ENCODE measurements at places on chromosomes 3 and 15.

DNA sequence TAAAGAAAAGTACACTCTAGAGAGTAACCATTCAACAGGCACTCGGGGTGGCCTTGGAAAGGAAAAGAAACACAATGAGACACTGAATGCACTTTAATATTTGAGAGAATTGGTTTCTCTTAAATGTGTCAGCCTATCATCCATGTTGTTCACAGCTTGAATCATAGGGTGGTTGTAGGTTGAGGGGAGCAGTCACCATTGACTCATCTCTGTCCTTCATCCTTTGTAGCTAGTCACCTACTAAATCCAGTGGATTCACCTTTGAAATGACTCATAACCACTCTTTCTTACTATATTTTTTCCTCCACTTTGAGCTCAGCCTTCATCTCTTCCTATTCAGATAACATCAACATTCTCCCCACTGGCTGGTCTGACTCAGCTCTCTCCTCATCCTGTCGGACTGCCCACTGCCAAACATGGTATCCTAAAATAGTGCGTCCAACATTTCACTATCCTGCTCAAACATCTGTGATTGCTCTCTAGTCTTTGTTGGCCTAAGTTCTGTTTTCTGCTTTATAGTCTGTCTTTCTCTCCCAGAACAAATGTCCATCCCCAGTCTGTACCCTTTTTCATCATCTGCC lies 182.7 kb upstream of the GADL1 start:
- DNase-seq, result peak; percentile 98

- DNase-seq, result no peak
Observed at GRCh38 chr3:169148448-169149348, 514.8 kb downstream of the MECOM start.

DNA sequence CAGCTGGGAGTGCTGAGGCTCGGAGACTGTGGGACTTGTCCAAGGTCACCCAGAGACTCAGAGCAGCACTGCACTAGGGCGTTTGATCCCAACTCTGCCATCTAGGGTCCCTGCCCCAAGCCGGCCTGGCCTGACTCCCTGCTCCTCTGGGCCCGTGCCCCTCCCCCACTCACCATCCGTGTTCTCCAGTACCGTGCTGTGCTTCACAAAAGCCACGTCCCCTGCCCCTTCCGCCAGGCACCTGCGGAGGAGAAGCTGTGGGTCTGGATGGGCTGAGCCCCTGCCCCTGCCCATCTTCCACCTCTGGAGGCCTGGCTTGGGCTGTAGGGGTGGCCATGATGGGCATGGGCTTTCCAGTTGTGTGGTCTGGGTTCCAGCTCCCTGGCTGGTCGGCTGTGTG lies 8.4 kb downstream of the MELTF start:
- DNase-seq, result no peak

GRCh38 chr3:170247875-170248274 lies 25.7 kb downstream of the PRKCI start:
- DNase-seq, result no peak

- no peak for DNase-seq
Observed at GRCh38 chr3:122916580-122916979, 111.0 kb downstream of the SEMA5B start.
